ENCODE measurements at places on chromosomes 6 and 20.
A peak's percentile ranks its signal among the peaks of the same experiment; 100 is the strongest.

DNA sequence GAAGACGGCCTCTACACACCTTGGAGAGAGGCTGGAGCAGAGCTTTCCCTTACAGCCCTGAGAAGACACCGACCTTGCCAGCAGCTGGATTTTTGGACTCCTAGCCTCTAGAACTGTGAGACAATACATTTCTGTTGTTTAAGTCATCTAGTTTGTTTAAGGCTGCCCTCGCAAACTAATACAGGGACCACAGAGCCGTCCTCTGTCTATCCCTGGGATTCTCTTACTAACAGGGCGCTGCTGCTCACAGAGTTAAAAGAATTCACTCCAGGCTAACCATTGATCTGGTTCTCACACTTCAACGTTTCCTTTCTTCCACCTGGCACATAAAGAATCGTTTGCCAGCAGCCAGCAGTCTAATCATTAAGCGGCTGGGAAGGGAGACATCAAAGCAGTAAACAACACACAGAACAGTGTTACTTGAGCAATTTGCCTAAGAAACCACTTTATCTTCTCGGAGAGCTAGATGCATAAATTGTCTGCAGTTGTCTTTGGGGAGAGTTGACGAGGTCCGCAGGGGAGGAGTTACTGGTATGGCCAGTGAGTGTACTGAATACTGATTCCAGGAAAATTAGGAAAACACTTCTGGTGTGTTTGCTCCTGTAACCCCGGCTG lies 103.5 kb upstream of the AKAP12 start:
- H3K27ac ChIP-seq: no peak overlapping the region
- no peak for DNase-seq
- no peaks in the 10 kb centered on the region for H3K36me3 ChIP-seq
- no peak overlapping the region for H3K4me3 ChIP-seq

GRCh38 chr20:17418737-17419136 lies 112.4 kb downstream of the BFSP1 start:
- H3K4me1 ChIP-seq: no peaks in the 10 kb centered on the region
- no peak overlapping the region for H3K4me3 ChIP-seq
- no peaks in the 10 kb centered on the region for H3K36me3 ChIP-seq
- no peak overlapping the region for H3K27ac ChIP-seq
- DNase-seq: no peak

DNA sequence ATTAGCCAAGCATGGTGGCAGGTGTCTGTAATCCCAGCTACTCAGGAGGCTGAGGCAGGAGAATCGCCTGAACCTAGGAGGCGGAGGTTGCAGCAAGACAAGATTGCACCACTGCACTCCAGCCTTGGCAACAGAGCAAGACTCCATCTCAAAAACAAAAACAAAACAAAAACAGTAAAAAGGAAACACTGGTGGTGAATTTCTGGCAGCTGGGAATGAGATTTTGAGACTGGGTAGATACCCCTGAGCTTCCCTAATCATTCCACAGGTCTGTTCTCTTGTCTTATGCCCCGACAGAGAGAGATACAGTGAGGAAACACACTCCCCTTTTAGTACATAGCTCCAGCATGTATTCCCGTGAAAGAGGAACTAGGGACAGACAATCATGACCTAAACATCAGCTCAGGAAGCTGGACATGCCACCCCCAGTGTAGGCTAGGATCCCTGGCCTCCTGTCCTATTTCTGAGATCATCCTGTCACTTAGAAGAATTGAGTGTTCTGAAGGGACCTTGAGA lies 9.6 kb downstream of the MAN1A1 start:
- no peak for DNase-seq
- H3K4me1 ChIP-seq: peaks cover 43% of the 10 kb centered on the region
- H3K27ac ChIP-seq: peak overlapping the region; percentile 60
- H3K27me3 ChIP-seq: no peaks in the 10 kb centered on the region

- H3K27me3 ChIP-seq: no peaks in the 10 kb centered on the region
- no peaks in the 10 kb centered on the region for H3K36me3 ChIP-seq
- no peak overlapping the region for H3K27ac ChIP-seq
- no peak for DNase-seq
- H3K4me3 ChIP-seq: no peak overlapping the region
These were observed 1237.5 kb upstream of the MAP3K7 start for GRCh38 chr6:91824331-91824730.

DNA sequence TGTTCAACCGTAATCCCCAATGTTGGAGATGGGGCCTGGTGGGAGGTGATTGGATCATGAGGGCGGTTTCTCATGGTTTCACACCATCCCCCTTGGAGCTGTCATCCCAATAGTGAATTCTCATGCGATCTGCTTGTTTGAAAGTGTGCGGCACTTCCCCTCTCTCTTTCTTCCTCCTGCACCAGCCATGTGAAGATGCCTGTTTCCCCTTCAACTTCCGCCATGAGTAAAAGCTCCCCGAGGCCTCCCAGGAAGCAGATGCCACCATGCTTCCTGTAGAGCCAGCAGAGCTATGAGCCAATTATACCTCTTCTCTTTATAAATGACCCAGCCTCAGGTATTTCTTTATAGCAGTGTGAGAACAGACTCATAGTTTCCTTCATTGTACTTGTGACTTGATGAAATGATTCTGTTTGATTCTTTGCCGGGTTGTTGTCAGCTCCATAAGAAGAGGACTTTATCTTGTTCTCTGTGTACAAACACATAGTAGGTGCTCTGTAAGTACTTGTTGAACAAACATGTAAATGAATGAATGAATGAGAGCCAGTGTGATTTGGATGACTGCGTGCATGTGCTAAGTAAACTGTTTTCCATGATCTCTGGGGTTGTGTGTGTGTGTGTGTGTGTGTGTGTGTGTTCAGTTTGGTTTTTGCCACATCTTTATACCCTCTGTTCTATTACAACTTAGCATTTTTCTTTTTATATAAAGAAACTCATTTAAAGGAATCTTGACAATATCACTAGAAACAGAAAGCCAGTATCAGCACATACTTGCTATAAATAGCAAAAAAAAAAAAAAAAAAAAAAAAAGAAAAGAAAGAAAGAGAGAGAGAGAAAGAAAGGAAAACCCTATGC lies 22.5 kb upstream of the PTGIS start:
- peaks cover 46% of the 10 kb centered on the region for H3K4me1 ChIP-seq
- no peak for DNase-seq
- H3K27me3 ChIP-seq: no peaks in the 10 kb centered on the region

DNA sequence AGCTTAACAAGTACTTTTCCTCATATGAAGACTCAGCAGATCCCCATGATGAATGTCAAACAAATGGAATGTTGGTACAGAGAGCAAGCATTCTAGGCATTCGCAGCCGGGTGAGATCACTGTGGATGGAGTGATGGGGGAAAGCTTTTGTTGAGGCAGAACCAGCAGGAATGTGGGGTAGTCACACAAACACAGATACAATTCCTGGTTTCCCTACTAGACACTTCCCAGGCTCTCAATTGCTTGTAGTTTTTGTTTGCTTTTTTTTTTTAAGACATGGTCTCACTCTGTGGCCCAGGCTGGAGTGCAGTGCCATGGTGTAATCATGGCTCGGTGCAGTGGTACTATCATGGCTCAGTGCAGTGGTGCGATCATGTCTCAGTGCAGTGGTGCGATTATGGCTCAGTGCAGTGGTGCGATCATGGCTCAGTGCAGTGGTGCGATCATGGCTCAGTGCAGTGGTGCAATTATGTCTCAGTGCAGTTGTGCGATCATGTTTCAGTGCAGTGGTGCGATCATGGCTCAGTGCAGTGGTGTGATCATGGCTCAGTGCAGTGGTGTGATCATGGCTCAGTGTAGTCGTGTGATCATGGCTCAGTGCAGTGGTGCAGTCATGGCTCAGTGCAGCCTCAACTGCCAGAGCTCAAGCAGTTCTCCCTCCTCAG lies 15.4 kb upstream of the IER3 start:
- no peaks in the 10 kb centered on the region for H3K36me3 ChIP-seq
- peaks cover 32% of the 10 kb centered on the region for H3K4me1 ChIP-seq
- H3K4me3 ChIP-seq: no peak overlapping the region
- peak overlapping the region; percentile 42 for H3K27ac ChIP-seq

GRCh38 chr6:94254689-94255088 lies 835.3 kb upstream of the EPHA7 start:
- no peak overlapping the region for H3K4me3 ChIP-seq
- no peaks in the 10 kb centered on the region for H3K27me3 ChIP-seq

All from upper lobe of right lung (tissue), 1 donor.